ENCODE measurements at places on chromosomes 6 and 20.
A peak's percentile ranks its signal among the peaks of the same experiment; 100 is the strongest.

DNA sequence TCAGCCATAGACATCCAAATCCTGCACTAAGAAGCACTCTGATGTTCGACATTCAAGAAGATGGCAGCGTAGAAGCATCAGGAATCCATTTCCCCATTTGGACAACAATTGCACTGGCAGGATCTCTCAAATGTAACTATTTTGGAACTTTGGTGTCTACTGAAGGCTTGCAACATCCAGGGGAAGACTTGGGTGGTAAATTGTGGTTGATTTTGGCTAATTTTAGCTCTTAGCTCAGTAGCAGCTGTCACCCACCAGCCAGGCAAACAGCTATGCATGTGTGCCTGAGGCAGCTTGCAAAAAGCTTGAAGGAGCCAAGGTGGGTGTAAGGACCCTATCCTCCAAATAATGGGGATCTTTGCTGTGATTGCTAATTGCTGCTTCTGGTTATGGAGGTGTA lies 35.1 kb upstream of the PPP1R3G start:
- no peak for DNase-seq

- no peak for DNase-seq
These were observed 156.7 kb downstream of the SYCP2 start for GRCh38 chr20:59776626-59777330.

DNA sequence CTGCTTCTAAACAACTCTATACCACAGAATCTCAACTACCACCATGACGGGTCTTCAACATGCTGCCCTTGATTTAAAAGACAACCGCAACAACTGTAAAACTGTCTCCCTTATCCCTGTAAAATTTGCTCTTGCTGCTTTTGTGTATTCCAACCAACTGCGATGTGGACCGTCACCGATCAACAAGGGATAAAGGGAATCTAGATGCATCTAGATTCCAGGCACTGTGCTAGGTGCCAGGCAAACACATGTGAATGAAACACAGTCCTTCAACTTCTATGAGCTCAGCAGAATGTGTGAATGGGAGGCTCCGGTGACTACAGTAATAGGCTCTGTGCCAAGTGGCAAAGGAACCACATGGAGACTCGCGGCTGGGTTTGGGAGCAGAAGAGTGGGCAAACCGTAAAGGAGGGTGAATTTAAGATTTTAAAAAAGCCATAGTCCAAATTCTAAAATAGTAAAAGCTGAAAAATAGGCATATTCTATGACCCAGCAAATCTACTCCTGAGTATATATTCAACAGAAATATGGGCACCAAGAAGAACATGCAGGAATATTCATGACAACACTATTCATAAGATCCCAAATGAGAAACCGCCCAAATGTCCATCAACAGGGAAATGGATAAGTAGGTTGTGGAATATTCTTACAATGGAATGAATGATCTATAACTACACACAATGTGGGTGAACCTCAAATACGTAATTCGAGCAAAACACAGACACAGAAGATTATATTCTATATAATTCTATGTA lies 3.7 kb upstream of the PRND start:
- no peak for DNase-seq

- no peak for DNase-seq
These were observed 100.9 kb downstream of the PREP start for GRCh38 chr6:105301756-105302616.

- DNase-seq = peak; percentile 77
These were observed at the start of gene TTPAL for GRCh38 chr20:44475694-44476560. TSS of gene TTPAL (plus strand) at chr20:44475874. CDS start at chr20:44480000, 4,126 bp downstream.

DNA sequence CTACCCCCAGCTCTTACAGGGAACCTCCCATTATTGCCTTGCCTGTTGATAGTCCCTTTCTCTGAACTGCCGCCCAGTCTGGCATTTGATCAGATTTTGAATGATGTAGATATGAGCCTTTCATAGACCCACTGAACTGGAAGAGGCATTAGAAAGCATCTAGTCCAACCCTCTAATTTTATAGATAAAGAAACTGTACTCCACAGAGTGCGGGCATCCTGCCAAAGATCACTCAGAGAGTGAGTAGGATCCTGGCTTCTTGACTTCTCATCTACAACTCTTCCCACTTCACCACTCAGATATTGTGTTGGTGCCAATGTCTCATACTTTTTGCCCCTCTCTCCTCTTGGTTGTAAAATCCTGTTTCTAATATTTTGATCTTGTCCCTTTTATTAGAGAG lies 179.2 kb upstream of the BMP2 start:
- no peak for DNase-seq
